ENCODE measurements at places on chromosomes 3 and 15.

DNA sequence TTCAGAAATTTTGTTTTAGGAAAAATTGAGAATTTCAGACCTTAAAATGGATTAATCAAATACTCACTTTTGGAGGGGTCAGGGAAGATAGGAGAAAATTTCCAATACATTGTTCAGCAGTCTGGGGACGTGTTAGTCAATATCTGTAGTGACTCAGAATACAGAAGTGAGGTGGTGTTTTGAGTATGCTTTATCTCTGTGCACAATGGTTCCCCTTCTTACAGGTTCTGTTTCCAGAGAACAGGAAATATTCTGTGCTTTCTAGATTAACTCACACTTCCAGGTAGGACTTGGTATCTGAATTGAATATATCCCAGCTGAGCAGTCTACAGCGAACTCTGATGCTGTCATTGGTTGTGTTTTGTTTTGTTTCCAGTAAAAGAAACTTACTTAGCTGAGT lies 30.7 kb upstream of the CCDC54 start:
- DNase-seq: no peak

- DNase-seq: no peak
Observed at GRCh38 chr3:184583578-184584451, 22.2 kb downstream of the EPHB3 start.

DNA sequence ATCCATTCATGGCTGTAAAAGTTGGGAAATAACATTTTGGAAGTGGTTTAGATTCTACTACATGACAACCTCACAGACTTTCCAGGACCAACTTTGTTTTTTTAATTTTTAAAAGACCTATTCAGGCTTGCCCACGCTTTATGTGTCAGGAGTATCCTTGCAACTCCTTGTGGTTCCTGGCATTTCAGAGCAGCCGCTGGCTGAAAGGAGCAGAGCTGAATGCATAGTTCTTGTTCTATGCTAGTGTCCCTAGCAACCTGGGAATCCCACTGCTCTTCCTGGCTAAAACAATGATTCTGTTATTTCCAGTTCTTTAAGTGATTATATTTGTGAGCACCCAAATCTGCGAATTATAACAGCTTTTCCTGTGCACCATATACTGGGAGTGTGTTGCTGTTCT lies 34.9 kb downstream of the CP start:
- no peak for DNase-seq

GRCh38 chr3:38713121-38713520 lies 63.6 kb upstream of the SCN5A start:
- DNase-seq: no peak

Measured in NCI-H1694 (cell line).